ENCODE measurements at places on chromosomes 6 and 20.

DNA sequence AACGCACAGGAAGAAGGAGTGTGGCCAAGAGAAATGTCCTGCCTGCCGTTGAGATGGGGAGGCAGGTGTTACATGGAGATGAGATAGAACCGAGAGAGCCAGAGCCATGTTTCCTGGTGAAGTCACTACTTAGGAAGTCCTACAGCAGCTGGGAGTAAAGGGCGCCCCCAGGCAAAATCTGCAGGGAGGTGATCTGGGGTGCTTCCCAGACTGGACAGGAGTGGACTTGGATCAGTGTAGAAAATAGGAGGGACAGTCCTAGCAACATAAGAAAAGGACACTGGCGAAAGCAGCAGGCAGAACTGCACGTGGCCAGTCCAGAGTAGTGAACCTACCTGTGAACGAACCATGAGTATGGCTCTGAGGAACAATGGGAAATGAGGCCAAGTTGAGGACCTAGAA, 85.3 kb downstream of the CD164 start:
- DNase-seq, result no peak

- peak; percentile 7 for DNase-seq
These were observed 66.0 kb downstream of the ELOVL5 start for GRCh38 chr6:53282741-53283140.

GRCh38 chr6:133945158-133945557, 7.9 kb upstream of the TBPL1 start:
- no peak for DNase-seq

GRCh38 chr6:69232911-69233448, 563.8 kb downstream of the LMBRD1 start:
- no peak for DNase-seq

- DNase-seq, result no peak
These were observed 422.9 kb upstream of the CHD6 start for GRCh38 chr20:42041000-42041565.

DNA sequence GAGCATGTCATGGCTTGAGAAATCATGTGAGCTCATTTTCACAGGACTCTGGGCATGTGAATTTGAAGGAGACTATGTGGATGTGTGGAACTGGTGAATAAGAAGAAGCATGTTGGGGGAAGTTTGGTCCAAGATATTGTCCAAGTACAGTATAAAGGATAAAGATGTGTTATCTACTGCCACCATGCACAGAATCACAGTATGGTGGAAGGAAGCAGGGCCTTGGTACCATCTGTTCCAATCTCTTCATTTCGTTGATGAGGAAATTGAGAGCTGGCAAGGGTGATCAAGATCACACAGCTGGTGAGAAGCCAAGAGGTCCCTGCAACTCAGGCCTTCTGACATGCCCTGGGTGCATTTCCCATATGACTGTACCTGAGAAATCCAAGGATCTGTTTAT, 31.5 kb upstream of the RIPOR2 start:
- DNase-seq, result no peak

DNA sequence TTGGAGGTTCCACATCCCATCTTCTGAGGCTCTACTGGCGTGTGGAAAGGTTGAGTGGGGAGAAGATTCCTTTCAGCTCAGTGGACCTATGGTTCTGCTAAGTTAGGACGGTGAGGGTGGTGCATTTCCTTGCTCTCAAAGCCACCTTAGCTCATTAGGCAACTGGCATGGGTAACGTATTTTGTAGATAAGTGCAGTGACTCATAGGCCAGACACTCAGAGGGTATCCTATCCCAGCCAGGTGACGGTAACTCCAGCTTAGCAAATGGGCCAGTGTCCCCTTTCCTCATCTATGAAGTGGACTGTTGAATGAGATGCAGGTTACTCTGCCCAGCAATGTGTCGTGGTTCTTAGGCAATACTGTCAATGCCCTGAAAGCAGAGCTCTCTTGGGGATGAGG, 3.7 kb downstream of the RPS6KA2 start:
- DNase-seq, result no peak

Data from AG09309 (cell line).